NCI-H2081 treated with DMSO at 0.1 percent for 48 hours (cell line): ENCODE measurements at places on chromosomes 12 and 14.

DNA sequence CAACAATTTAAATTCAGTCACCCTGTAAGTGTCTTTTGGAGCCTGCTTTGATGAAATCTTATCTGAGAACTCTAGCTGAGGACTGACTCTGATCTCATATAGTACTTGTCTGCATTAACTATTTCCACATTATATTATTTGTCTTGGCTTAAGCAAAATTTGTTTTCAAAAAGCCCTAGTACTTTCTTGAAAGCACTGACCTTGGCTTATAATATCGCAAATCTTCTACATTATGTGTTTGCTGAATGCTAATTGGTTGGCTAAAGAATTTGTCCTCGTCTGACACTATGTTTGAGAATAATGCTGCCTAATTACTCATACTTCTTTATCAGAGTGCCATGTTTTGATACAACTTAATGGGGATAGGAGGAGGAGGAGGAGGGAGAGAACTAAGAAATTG lies 46.9 kb upstream of the FLRT2 start:
- no peak for DNase-seq

DNA sequence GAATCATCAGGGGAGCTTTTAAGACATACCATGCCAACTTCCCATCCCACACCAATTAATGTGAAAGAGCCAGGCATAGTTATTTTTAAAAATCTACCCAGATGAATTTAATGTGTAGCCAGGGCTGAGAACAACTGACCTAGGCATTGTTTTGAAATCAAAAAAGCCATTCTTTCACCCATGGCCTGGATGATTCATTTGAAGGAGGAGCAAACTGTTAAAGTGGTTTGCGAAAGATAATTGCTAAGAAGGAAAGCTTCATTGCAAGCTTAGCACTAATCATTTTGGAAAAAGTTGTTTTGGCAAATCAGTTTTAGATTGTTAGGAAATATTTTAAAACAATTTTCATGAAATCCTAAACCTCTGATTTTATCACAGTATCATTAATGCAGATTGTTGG lies 2.1 kb upstream of the GTSF1 start:
- DNase-seq: no peak

DNA sequence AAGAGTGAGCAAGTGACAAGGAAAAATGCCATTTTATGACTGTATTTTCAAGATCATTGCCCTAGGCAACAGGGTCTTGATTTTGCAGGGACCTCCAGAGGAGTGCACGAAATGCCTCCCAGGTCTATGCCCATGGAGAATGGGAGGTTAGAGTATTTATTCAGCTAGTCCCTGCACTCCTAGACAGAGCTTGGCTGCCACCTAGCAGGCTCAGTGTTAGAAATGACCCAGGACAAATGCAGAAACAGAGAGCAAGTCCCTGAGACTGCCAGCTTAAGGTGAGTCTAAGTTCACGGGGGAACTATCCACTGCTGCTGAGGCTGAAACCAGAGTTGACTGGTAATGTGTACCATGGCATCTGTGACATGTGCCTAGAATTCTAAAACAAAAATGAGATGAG lies 506.4 kb downstream of the MED13L start:
- DNase-seq: no peak

DNA sequence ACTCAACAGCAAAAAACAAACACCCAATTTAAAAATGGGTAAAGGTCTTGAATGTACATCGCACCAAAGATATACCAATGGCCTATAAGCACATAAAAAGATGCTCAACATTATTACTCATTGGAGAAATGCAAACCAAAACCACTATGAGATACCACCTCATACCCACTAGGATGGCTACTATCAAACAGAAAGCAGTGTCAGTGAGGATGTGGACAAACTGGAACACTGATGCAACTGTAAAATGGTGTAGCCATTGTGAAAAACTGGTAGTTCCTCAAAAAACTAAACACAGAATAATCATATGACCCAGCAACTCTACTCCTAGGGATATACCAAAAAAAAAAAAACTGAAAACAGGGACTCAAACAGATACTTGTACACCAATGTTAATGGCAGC lies 49.3 kb downstream of the CDK17 start:
- DNase-seq: no peak

DNA sequence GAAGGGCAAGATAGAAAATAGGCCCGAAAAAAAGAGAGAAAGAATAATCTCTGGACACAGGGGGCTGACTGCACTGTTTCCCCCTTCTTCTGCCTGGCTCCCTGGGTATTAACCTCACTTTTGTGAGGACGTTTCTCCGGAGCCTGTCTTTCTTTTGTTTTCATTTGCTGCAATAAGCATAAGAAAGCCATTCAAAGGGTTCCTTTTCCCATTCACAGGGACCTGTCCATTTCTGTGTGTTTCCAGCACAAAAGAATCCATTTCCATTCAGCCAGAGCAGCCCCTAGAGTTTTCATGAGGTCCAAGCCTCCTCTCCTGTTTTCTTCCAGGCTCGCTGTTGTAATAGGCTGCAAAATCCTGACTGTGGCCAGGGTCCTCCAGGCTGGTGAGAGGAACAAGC lies 16.8 kb downstream of the PLXNC1 start:
- DNase-seq: no peak

- no peak for DNase-seq
Measured at GRCh38 chr14:69246331-69246730, 13.6 kb upstream of the GALNT16 start.

DNA sequence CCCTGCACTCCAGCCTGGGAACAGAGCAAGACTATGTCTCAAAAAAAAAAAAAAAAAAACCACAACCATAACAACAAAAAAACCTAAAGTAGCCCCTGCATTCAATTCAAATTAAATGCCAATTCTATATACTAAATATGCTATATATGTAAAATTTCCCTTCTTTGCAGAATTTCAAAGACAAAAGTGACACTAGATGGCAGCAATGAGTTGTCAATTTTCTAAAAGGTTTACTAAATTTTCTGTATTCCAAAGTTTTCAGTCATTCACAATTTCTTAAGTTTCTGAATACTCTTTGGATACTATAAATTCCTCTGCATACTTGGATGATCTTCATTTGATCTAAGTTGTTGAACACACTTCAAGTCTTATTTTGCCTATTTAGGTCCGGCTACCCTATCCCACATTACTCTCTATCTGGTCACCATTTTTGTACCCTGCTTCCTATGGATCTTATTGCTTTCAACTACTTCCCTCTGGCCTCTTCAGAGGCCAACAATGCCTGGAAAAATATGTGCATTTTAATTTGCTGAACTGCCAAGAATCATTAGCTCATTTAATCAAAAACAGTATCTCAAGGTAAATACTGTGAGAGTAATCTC lies 27.9 kb downstream of the HNRNPC start:
- no peak for DNase-seq

- DNase-seq: no peak
Measured at GRCh38 chr14:103521438-103521950, 1.1 kb downstream of the CKB start.

DNA sequence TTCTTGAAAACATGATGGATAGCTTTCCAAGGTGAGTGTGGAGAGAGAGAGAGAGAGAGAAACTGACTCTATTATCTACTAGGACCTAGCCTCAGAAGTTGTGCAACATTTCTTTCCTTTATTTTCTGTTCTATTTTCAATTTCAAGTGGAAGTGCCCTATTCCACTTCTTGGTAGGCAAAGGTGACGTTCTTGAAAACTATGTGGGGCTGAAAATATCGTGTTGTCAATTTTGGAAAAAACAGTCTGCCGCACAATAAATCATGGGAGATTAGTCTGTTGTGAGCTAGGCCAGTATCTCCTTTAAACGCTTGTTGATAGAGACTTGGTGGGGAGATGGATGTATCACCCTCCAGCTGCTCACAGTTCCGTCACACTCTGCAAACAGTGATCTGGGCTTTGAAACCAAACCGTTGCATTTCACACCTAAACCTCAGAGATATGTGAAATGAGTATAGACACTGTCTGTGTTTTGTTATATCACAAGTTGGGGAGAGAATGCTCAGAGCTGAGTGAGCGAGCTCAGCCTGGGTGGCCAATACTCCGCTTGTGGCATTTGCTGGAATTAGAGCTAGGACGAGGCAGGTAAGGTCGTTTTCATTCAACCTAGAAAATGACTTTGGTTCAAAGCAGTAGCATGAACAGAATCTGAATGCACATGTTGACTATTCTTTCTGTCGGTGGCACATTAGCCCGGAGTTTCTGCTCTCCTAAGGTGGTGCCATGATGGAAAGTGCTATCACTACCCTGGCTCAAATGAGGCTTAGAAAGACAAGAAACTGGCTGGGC lies 75.1 kb upstream of the ST8SIA1 start:
- no peak for DNase-seq

- no peak for DNase-seq
Measured at GRCh38 chr14:104770851-104771272, 17.9 kb downstream of the SIVA1 start.

GRCh38 chr12:130868412-130868811 lies 3.5 kb upstream of the RAN start:
- DNase-seq: no peak

- DNase-seq: no peak
Measured at GRCh38 chr14:40847480-40847879, 759.2 kb upstream of the LRFN5 start.

DNA sequence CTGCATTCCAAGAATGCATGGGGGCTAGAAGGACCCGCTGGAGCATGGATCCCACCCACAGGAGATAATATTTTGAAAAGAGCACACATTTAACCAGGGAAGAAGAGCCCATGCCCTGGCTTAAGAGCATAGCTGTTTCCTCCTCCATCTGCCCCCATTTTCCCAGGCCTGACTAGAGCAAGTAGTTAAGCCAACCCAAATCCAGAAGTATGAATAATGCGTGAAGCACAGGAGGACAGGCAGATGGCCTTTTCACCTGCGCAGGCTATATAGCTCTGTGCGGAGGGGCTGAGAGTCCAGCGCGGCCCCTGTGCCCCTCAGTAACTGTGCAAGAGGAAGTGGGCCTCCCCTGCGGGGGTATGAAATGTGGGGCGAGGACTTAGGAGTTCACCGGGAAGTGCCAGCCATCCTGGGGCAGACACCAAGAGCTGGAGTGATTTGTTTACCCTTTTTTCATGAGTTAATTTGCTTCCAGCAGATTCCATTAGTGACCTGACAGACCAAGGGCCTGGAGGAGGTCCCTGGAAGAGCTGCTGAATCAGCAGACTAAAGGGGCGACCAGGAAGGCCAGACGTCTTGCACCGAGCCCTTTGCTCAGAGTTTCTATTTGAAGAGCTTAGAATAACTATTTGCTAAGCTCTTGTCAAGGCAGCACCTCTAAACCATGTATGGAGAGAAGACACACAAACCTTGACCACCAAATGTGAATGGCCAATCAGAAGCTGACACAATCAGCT lies 37.2 kb downstream of the DPF3 start:
- no peak for DNase-seq

GRCh38 chr12:27970401-27971120 lies 2.0 kb downstream of the PTHLH start:
- no peak for DNase-seq

GRCh38 chr12:105393587-105393986 lies 63.1 kb downstream of the C12orf75 start:
- DNase-seq: no peak

DNA sequence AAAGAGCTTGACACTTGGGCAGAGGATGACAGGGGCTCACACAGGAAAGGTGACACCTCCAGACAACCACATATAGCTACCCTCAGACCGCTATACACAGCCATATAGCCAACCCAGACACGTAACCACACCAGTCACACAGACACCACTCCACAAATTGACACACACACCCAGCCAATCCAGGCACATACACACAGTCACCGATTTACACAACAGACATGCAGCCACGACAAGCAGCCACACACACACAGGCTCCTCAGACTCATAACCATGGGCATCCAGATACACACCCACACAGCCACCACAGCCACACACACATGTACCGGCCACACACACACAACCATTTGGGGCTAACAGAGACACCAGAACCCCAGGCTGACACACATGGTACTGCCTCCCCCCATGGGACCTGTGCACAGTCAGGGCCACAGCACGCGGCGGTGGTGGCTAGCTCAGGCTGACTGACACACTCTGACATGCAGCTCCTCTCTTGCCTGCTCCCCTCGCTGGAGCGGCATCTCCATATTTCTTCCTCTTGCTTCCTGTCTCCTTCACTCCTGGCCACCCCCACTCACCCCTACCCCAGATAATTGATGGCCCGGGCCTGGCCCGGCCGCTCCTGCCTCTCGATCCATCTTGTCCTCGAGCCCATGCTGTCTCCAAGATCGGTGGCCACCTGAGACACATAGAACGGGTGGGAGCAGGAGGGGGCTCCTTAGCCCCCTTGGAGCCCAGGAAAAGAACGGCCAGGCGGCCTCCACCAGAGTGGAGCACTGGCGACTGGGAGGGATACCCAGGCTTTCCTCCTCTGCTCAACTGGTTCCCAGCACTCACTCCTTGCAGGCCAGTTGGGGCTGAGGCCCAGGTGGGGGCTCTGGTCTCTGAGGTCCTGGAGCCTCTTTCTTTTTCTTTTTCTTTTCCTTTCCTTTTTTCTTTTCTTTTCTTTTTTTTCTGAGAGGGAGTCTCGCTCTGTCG lies 6.0 kb upstream of the SHMT2 start:
- DNase-seq: no peak

GRCh38 chr14:82342596-82342995 lies 808.9 kb upstream of the SEL1L start:
- DNase-seq: no peak

DNA sequence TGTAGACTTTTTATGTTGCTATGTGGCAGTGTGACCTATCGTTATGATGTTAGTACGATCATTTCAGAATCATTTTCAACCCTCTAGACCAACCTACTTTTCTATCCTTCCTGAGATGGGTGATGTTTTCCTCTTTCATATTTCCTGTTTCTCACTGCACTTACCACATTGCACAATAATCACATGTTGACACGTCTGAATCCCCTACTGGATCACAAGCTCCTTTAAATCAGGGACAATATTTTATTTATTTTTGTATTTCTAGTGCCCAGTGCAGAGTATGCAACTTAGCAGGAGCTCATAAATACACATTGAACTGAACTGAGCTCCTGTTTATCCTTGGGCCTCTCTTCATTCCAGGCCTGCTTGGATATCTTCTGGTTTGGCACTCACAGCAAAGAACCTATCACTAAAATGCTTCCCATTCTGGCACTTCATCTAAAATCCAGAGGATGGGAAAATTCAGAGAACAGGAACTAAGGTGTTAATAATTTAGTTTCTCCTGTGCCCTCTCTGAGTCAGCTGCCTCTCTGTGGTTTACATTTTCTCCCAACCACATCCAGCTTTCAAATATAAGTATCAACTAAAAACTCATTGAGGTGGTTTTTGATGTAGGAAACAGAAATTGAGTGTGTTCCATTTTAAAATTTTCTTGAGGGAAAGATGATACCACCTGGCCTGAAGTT lies 69.4 kb upstream of the DYRK2 start:
- DNase-seq: no peak

GRCh38 chr12:83666690-83667089 lies 980.0 kb downstream of the TMTC2 start:
- no peak for DNase-seq

- no peak for DNase-seq
Measured at GRCh38 chr14:52025310-52025709, 36.0 kb downstream of the RTRAF start.

DNA sequence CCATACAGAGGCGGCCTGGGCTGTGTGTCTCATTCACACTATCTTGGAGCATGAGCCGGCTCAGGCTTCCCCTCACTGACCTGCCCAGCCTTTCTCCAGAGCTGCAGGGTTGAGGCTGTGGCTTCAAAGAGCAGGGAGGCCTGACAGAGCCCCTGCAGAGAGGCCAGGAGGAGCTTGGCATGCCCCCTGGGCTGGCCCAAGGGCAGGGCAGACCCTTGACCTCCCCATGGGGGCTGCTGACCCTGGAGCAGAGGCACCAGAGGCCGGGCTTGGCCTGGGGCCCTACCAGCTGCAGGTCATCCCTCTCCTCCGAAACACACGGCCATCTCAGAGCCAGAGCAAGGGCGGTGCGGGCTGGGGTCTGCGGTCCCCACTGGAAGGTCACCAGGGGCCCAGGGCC lies 46.6 kb upstream of the FZD10 start:
- no peak for DNase-seq
